ENCODE measurements at places on chromosomes 3 and 15.
A peak's percentile ranks its signal among the peaks of the same experiment; 100 is the strongest.

GRCh38 chr3:22704571-22705354, 498.4 kb upstream of the UBE2E2 start:
- no peak for DNase-seq

DNA sequence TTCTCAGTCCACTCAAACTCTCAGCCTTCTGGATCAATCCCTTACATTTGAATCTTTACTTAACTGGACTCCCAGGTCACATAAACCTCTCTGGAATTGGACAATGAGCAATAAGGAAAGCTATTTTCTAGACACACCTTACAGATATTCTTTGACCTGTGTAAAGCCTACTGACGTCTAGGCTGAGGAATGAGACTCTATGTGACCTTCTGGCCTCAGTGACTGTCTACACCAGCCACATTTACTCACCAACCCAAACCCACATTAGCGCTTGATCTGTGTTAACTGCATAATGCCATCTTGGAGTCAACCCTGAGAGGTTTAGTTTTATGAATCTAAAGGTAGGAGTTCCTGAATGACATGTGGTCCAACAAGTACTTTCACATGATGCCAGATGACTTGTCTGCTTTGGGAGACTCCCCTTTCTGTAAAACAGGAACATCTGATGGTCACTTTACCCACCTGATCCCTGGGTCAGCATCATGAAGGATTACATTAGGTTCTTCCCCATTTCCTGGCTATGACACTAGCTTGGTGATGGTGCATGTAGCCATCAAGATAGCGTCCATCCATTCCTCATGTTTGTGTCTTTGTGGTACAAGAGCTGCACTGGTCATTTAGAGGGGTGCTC, 11.4 kb upstream of the COMMD2 start:
- no peak for DNase-seq

DNA sequence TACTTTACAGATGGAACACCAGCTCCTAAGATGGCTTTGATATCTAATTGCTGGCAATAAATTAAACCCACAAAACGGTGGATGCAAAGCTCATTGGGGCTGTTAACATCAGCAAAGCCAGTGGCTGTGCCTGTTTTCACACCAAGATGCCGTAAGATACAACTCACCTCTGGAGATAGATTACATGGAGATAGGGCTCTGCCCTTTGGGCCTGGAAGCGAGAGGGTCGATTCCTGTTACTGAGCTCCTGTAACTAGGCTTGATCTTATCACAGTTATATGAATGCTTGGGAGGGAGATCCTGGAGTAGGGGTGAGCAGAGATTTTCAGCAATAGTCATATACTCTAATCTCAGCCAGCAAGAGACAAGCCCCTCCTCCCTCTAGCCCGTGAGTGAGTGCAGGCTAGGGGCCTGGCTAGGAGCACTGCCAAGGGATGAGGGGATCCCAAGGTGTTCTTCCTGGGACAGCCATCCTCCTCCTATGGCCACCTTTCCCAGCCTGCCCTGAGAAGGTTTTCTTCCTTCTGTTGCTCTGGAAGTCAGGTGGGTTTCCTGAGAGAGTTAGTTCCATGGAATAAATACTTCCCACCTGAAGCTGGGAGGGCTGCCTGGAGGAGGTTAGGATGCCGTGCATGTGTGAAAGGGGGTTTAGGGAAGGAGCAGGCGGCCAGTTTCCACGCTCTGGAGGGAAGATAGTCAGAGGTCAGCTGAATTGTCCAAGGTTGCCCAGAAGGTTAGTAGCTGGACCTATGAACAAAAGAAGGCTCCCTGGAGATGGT, 18.1 kb upstream of the DOCK3 start:
- no peak for DNase-seq

GRCh38 chr3:69739204-69740102, at the start of gene MITF:
Gene MITF, plus strand, starts transcription at chr3:69739464. Its CDS starts 134 bp downstream, at chr3:69739598.
- peak; percentile 98 for DNase-seq

GRCh38 chr15:63586790-63587189, 10.4 kb upstream of the FBXL22 start:
- no peak for DNase-seq

All from hippocampal formation (tissue), 2 donors.